ENCODE measurements at places on chromosomes 3 and 15. TPM values are rescaled to one million over a fixed set of nuclear protein-coding genes. Genes with fewer than 3 reads are reported as not detected.

DNA sequence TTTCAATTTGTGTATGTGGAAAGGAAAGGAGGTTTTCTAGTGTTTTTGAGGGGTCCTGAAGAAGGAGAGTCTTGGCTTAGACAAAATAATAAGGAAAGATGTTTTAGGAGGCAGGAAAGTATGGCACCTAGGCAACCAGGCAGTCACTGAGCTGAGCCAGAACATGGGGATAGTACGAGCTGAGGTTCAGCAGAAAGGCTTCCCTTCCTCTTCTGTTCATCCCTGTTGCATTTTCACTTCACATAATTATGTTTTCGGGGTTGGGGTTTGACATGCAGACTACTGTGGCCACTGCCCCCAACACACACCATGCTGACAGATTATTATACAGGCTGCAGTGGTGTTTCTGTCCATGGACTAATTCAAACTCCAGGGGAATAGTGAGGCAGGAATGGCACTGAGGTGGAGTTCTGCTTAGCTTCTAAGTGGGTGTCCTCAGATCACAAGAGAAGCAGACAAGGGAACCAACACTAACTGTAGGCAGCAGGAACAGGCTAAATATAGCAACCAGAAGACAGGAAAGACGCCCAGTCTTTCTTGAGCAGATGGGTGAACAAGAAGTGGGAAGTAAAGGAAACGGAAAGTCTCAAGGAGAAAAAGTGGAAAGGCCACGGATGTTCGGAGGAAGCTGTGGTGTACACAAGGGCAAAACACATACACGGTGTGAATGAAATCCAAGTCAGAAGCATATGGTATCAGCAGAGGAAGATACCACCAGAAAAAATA is 305.8 kb downstream of the PLCL2 start:
- no peak for DNase-seq
- no peak overlapping the region for H3K27ac ChIP-seq
- H3K4me1 ChIP-seq = peaks cover 19% of the 10 kb centered on the region
- no peaks in the 10 kb centered on the region for H3K36me3 ChIP-seq
- H3K4me3 ChIP-seq = no peak overlapping the region

- H3K27ac ChIP-seq = no peak overlapping the region
- no peak overlapping the region for H3K4me3 ChIP-seq
- no peaks in the 10 kb centered on the region for H3K36me3 ChIP-seq
- DNase-seq = no peak
Measured at GRCh38 chr3:131072845-131073244, 46.2 kb downstream of the NEK11 start.

DNA sequence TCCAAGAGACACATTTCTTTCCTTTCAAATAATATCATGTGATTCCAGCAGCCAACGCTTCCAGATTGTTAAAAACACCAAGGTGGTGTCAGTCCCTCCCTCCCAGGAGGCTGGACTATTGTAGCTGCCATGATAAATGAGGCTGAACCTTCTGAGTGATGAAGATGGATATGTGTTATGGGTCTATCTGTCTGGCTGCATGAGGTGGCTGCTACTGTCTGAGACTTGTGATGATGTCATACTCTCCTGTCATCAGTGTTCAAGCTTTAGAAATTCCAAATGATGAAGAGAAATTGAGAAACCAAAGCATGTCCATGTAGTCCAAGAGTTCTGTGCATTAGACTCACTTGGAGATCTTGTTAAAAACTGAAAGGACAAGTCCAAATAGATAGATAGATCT is 683.0 kb downstream of the NTRK3 start:
- H3K4me3 ChIP-seq = no peak overlapping the region
- no peak overlapping the region for H3K27ac ChIP-seq
- H3K4me1 ChIP-seq = no peaks in the 10 kb centered on the region
- no peaks in the 10 kb centered on the region for H3K27me3 ChIP-seq

DNA sequence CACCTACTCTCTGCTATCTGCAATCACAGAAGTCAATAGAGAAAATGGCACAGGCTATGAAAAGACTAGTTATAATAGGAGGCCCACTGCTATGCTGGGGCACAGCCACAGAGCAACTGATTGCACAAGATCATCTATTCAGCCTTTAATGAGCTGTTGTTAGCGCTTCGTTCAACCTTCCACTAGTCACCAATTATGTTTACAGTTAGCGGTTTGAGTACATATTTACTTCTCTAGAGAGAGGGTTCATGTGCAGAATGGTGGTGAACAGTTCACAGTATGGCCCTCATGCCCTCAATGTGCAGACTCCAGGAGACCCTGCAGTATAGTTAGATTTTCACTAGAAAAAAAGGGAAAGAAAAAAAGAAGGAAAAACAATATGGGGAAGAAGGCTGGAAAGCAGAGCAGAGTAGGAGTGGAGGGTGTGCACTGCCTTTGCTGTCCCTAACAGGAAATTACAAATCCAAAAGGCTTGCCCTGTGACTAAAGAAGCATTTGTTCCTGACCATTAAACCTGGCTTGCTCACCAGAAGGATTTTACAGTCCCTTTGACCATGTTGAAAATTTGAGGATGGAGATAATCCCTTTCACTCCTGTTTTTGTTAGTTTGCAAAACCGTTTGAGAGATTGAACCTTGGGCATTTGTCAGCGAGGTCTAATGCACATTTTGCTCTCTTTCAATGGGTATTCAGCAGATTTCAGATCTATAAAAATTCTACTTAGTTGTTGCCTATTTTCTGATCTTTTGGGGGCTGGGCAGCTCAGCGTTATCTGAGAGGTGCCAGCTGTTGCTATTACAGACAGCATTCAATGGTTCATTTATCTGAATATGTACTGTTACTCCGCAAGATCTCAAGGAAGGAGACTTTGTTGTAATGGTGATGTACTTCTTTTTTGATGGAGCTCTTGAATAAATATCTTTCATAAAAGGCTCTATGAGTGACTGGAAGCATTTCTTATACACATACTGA is 296.1 kb downstream of the LSAMP start:
- no peak overlapping the region for H3K27ac ChIP-seq
- H3K36me3 ChIP-seq = no peaks in the 10 kb centered on the region
- DNase-seq = no peak

GRCh38 chr3:7166460-7166859 is 305.5 kb downstream of the GRM7 start:
- no peaks in the 10 kb centered on the region for H3K4me1 ChIP-seq
- no peak for DNase-seq
- no peaks in the 10 kb centered on the region for H3K36me3 ChIP-seq
- no peak overlapping the region for H3K27ac ChIP-seq

DNA sequence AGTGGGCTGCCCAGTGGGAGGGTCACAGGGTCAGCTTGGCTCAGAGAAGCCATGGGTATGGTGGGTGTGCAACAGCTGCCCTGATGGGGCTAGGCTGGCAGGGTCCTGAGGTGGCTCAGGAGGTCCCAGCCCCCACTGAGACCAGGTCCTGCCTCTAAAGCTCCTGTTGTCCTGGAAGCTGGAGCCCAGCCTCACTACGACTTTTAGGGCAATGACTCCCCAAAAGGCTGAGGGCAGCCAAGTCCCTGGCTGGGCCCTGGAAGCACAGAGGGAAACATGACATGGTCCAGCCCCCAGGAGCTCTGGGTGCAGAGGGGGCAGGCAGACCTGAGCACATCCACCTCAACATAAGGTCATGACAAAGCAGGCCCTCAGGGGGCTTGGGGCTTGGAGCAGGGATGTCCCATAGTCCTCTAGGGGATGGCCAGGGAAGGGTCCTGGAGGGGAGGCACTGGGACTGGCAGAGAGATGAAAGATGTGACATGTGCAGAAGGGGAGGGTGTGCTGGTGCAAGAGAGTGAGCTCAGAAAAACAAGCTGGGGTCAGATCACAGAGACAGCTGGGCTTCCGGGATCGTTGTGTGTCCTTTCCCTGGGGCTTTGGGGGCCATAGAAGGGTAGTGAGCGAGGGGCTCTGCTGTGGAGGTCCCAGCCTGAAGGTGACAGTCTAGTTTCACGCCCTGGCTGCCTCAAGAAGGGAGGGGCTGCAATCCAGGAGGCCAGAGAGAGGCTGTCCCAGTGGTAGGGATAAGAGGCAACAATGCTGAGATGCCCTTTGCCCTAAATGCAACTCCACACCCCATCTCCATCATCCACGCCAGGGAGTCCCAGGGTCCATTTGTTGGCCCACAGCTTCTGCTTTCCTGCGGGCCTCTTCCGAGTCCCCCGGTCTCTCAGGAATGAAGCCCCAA is 639 bp upstream of the ITIH3 start:
- no peak overlapping the region for H3K27ac ChIP-seq
- no peaks in the 10 kb centered on the region for H3K36me3 ChIP-seq

DNA sequence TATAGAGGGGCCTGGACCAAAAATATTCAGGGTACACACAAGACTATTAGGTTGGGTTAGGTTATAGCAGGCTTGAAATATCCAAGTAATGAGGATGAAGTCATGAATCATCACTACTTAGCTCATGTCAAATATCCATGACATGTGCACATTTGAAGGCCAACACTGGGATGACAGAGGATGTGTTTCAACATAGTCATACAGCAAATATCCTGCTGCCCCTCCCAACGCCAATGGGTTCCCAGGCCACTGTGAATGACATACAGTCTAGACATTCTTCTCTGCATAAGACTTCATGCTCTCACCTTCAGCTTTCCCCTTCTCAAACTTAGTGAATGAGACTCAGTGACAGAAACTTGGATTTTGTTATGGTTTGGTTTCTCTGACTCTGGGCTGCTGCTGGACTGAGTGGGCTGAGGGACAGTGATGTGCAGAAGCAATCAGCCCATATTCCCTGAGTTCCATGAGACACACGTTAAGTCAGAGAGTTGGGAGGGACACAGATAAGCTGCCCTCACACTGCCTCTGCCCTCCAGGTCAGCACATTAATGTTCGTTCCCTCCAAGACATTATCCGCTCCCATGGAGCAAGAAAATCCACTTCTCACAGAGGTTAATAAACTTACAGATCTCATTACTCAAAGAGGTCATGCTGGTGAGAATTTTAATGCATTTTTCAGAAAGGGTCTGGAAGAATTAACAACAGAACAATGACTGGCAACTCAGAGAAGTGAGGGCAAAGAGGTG is 15.4 kb downstream of the HOMER2 start:
- H3K36me3 ChIP-seq = no peaks in the 10 kb centered on the region
- no peak overlapping the region for H3K27ac ChIP-seq

DNA sequence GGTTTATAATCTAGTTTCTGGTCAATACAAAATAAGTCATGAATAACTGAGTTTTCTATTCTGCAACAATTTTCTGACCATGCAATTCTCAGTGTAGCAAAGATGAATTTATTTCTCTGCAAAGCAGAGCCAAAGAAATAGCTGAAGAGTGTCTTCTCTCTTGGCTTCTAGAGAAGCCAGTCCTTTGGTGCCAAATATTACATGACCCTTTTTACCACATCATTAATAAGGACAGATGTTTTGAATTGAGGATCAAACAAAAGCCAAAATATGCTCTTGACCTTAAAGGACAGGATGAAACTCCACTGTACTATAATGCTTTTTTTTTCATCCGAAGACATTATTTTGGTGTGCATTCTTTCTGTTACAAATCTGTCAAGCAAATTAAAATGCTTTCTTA is 40.2 kb upstream of the OSTN start:
- H3K4me3 ChIP-seq = no peak overlapping the region
- no peak for DNase-seq
- H3K27ac ChIP-seq = no peak overlapping the region
- no peaks in the 10 kb centered on the region for H3K4me1 ChIP-seq

DNA sequence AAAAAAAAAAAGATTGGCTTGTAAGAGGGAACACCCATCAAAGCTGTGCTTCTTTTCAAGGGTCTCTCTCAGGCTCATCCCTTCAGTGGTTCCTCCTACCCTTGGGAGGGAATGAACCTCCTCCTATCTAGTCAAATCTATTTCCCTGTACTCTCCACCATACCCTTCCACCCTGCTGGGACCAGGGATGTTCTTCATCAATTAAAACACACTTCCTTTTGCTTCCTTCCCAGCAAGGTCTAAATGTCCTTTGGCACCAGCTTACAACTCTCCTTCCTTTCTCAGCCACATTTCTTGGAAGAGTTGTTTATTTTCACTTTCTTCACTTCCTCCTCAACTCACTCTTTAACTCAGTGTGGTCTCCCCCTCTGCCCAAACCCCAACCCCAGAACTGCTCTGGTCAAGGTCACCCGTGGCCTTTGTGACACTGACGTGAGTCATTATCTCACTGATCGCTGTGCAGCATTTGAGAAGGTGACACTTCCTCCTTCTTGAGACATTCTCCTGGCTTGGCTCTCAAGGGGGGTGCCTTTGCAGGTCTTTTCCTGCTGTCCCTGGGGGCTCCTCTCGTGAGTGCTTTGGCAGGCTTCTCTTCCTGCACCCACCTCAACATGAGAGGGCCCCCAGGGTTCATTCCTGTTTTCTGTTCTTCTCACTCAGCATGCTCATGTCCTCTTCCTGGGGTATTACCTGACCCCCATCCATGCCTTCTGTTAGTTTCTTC is 210.5 kb upstream of the TLE3 start:
- H3K36me3 ChIP-seq = no peaks in the 10 kb centered on the region
- H3K27me3 ChIP-seq = no peaks in the 10 kb centered on the region
- H3K27ac ChIP-seq = no peak overlapping the region

- no peak overlapping the region for H3K4me3 ChIP-seq
- DNase-seq = no peak
- no peaks in the 10 kb centered on the region for H3K36me3 ChIP-seq
- no peak overlapping the region for H3K27ac ChIP-seq
- peaks cover 10% of the 10 kb centered on the region for H3K4me1 ChIP-seq
Measured at GRCh38 chr3:56880720-56881575, 79.2 kb upstream of the ARHGEF3 start.

- no peaks in the 10 kb centered on the region for H3K4me1 ChIP-seq
- H3K27ac ChIP-seq = no peak overlapping the region
- H3K27me3 ChIP-seq = no peaks in the 10 kb centered on the region
- DNase-seq = no peak
- no peak overlapping the region for H3K4me3 ChIP-seq
Measured at GRCh38 chr3:193805448-193805847, 212.4 kb downstream of the OPA1 start.

The XCR1 gene
- not detected for total RNA-seq

The GCSAM gene
- 0.49 TPM for total RNA-seq

The PLAAT1 gene
- total RNA-seq = not detected

Measured in thoracic aorta (tissue), 2 donors.